Gastroesophageal sphincter (tissue), 4 donors: ENCODE measurements at places on chromosomes 5 and 9. TPM values are rescaled to one million over a fixed set of nuclear protein-coding genes. Genes with fewer than 3 reads are reported as not detected.

Gene MUSK
- 3.9 TPM for total RNA-seq

Gene IL12B
- total RNA-seq, result not detected

Gene FXN
- total RNA-seq, result 13.2 TPM

Gene NUTM2G
- not detected for total RNA-seq

Gene CARD6
- total RNA-seq, result 4.8 TPM

Gene FOXD4
- total RNA-seq, result 0.13 TPM

Gene SLIT3
- 32.1 TPM for total RNA-seq

Gene CNTNAP3
- total RNA-seq, result 31.5 TPM

Gene AGXT2
- not detected for total RNA-seq

Gene NDUFAF2
- 44.9 TPM for total RNA-seq

Gene N4BP3
- total RNA-seq, result 4.8 TPM

Gene CDH6
- total RNA-seq, result 10.0 TPM

Gene PCDHB14
- total RNA-seq, result 9.9 TPM

Gene HMCN2
- total RNA-seq, result 18.8 TPM

Gene CCL19
- total RNA-seq, result not detected

Gene CCNO
- not detected for total RNA-seq

Gene FOXD4L4
- not detected for total RNA-seq

Gene PJA2
- 186 TPM for total RNA-seq

Gene CMYA5
- 9.7 TPM for total RNA-seq

Gene CDH10
- 0.40 TPM for total RNA-seq

Gene TYRP1
- not detected for total RNA-seq

Gene TSSK1B
- 0.93 TPM for total RNA-seq

Gene UBE2B
- total RNA-seq, result 36.6 TPM

Gene NTNG2
- 1.5 TPM for total RNA-seq

Gene KIF12
- not detected for total RNA-seq

Gene SLC46A2
- total RNA-seq, result not detected

Gene RANBP6
- 20.2 TPM for total RNA-seq

Gene RXFP3
- not detected for total RNA-seq

Gene GRIA1
- 0.27 TPM for total RNA-seq

Gene OSTF1
- 28.3 TPM for total RNA-seq

Gene SNAPC4
- total RNA-seq, result 6.6 TPM

Gene IFNA13
- total RNA-seq, result not detected

Gene TRIM7
- total RNA-seq, result 3.0 TPM

Gene FCN1
- total RNA-seq, result 0.31 TPM

Gene ZNF883
- total RNA-seq, result 0.94 TPM

Gene WNK2
- 38.9 TPM for total RNA-seq

Gene DBH
- not detected for total RNA-seq

Gene SLC25A48
- total RNA-seq, result not detected

Gene SLC35D2
- total RNA-seq, result 18.4 TPM

Gene DDX31
- total RNA-seq, result 8.3 TPM

Gene KCNIP1
- 1.1 TPM for total RNA-seq

Gene PMPCA
- 37.8 TPM for total RNA-seq

Gene SLC45A2
- total RNA-seq, result not detected

Gene SLC1A3
- 8.9 TPM for total RNA-seq

Gene DNAI1
- not detected for total RNA-seq

Gene DCAF12
- total RNA-seq, result 17.0 TPM

Gene ARID3C
- not detected for total RNA-seq

Gene LCN2
- total RNA-seq, result not detected

Gene MSMP
- not detected for total RNA-seq

Gene IRX4
- not detected for total RNA-seq

Gene GFRA3
- total RNA-seq, result 6.4 TPM

Gene SLC36A2
- total RNA-seq, result not detected

Gene C9orf78
- total RNA-seq, result 64.9 TPM

Gene ST6GALNAC4
- 49.7 TPM for total RNA-seq

Gene SERF1B
- total RNA-seq, result 68.3 TPM

Gene ZBTB6
- total RNA-seq, result 10.2 TPM
